Activated gamma-delta T cell (primary cell): ENCODE measurements at places on chromosomes 5 and 9.

GRCh38 chr9:134534661-134535080 is 106.9 kb upstream of the COL5A1 start:
- no peak for DNase-seq

DNA sequence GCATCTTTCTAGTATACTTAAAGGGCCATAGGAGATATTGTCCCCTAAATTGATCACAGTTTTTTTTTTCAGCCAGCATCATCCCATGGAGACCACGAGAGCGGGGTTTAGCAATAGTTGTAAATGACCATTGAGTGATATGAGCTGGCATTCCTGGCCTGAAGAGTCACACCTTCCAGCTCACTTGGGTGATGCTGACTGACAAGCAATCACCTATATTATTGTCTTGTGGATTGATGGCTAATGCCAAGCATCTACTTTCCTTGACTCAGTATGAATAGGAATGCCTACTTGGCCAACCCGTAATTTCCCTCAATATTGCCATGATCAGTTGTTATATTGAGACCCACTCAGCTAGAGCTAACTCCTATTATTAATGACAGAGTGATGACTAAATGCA is 70.5 kb downstream of the ADAMTSL1 start:
- no peak for DNase-seq

- DNase-seq = no peak
These were observed 49.7 kb downstream of the BASP1 start for GRCh38 chr5:17267106-17267505.

DNA sequence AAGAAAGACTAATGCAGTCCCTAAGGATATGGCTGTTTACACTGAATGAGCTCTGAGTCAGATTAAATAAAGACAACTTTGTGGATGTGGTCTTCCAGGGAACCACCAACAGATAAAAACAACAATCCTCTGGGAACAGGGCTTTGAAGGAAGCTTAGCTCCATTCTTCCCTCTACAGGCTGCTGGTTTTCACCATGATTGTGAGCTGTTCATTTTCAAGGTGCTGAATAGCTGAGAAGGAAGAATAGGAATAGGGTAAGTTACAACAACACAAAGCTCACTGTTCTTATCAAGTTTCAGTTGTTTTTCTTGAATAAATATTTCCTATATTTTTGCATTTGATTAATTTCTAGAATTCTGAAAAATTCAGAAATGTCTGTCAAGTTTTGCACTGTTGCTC is 25.9 kb upstream of the PTAR1 start:
- DNase-seq = no peak

GRCh38 chr5:122605236-122605635 is 169.6 kb upstream of the SNX2 start:
- no peak for DNase-seq

DNA sequence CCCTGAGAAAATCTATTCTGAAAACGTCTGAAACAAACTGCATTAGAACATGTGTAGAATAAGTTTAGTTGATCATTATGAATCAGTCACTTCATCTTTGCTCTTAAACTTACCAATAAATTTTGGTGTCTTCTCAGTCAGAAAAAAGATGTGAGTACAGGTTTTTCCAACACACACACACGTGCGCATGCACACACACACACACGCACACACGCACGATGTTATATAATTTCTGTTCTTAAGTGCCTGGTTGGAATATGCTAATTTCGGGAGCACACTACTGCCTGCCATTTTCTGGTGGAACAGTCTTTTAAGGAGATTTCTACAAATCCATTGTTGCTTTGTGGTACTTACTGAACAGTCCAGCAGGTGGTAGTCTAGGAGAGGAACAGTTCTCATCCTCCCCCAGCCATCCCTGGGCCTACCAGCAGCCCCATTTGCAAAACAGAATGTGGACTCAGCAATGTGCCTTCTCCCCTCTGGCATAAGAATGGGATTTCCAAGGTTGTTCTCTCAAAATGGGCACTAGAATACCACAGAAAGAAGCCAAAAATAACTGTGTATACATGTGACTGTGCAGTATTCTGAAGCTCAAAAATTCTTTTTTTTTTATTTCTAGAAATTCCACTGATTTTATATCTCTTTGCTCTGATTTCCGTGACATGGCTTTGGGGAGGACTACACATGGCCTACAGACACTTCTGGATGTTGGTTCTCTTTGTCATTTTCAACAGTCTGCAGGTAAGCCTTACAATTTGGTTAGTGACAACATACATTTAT is 281.3 kb downstream of the ARRDC3 start:
- DNase-seq = no peak

GRCh38 chr9:104686081-104686480 is 8.2 kb upstream of the OR13D1 start:
- no peak for DNase-seq

GRCh38 chr5:34686762-34687268 is 30.7 kb downstream of the RAI14 start:
- DNase-seq = no peak

GRCh38 chr5:94181895-94182294 is 436.5 kb downstream of the KIAA0825 start:
- DNase-seq = no peak

DNA sequence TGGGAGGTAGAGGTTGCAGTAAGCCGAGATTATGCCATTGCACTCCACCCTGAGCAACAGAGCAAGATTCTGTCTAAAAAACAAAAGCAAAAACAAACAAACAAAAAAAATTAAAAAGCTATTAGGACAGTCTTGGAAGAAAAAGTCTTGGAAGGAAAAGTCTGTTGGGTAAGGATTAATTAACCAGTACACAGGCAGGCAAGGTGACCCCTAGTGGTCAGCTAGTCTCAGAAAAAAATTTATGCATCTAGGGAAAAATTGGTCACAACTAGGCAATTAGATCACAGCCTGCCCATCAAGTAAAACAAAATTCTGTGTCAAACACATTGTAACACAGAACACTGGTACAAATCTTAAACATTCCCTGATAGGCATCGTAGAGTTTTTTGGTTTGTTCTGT is 6.7 kb upstream of the ANKRD18B start:
- DNase-seq = no peak

DNA sequence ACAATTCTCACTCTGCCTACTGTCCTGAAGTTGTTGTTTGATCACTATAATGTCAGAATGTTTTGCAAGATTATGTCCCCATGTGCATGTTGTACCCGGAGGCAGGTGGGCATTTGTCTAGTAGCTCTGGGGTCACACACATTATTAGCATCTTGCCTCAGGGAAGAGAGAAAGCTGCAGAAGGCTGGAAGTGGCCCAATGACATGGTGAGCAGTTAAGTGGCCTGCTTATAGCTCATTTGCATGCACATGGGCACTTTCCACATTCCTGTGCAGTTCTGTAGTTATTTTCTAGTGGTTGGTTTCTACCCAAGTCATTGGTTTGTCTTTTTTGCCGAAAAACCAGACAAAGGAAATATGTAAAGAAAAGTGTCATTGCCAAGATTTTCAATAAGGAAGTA is 80.9 kb downstream of the MAP1B start:
- no peak for DNase-seq

GRCh38 chr9:17589771-17590170 is 10.9 kb downstream of the SH3GL2 start:
- DNase-seq = no peak

- DNase-seq = no peak
These were observed 47.8 kb downstream of the ERGIC1 start for GRCh38 chr5:172881691-172882370.

GRCh38 chr9:79686381-79687130 is 114.8 kb downstream of the TLE4 start:
- DNase-seq = no peak

- DNase-seq = no peak
These were observed 62.0 kb downstream of the SUSD1 start for GRCh38 chr9:112112941-112113681.

GRCh38 chr5:57836921-57837320 is 354.3 kb upstream of the ACTBL2 start:
- DNase-seq = no peak
